ENCODE measurements at places on chromosomes 2 and 18.

DNA sequence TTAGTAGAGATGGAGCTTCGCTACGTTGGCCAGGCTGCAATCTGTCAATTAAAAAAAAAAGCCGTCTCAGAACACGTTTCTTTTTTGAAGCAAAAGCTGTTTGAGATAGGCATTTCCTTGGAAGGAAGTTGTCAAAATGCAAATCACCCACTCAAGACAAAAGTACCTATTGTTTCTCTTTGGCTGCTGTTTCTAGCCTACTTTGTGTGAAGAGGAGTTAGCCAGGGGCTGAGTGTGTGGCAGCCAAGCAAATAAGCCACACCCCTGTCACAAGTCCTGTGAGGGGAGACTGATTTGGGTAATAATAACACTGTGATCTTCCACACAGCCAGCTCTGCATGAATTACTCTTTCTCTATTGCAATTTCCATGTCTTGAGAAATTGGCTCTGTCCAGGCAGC is 47.4 kb upstream of the CDCA7 start:
- no peak for DNase-seq

DNA sequence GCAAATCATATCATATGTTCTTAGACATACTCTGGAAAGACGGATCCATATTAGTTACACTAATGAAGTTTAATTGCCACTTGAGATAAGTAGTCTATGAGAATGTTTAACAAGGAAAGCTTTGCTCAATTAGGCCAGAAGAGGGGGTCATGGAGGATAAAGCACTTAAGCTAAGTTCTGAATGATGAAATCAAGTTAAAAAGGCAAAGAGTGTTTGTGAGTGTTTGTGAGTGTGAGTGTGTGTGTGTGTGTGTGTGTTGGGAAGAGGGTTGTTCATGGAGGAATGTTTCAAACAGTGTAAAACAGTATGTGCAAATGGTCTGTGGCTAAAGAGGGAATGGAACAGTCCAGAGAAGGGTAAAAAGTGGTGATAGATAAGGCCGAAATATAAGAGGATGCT is 360.9 kb downstream of the ERBB4 start:
- no peak for DNase-seq

GRCh38 chr2:240988146-240988545 is 10.3 kb upstream of the SNED1 start:
- no peak for DNase-seq

- DNase-seq = no peak
Measured at GRCh38 chr2:167310442-167310841, 422.2 kb downstream of the XIRP2 start.

GRCh38 chr2:7738596-7738995 is 821.4 kb downstream of the RNF144A start:
- DNase-seq = no peak

- no peak for DNase-seq
Measured at GRCh38 chr2:143901185-143901842, 618.6 kb downstream of the ZEB2 start.

DNA sequence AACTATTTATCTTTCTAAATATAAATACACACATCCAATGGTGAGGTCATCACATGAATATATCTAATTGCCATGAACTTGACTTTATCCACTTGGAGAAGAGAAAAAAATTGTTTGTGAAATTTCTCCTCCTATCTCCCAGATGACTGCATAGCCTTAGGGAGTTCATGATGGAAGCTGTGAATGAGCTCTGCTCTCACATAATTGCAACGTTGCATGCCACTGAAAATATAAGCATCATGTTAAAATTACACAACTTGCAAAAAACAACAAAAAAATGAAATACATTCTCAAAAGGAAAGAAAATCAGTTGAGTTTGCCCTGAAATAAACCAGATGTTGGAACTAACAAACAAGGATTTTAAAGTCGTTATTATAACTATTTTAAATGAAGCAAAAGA is 50.6 kb upstream of the OSR1 start:
- no peak for DNase-seq

GRCh38 chr2:112848833-112849232 is 12.3 kb upstream of the IL1B start:
- DNase-seq = no peak

DNA sequence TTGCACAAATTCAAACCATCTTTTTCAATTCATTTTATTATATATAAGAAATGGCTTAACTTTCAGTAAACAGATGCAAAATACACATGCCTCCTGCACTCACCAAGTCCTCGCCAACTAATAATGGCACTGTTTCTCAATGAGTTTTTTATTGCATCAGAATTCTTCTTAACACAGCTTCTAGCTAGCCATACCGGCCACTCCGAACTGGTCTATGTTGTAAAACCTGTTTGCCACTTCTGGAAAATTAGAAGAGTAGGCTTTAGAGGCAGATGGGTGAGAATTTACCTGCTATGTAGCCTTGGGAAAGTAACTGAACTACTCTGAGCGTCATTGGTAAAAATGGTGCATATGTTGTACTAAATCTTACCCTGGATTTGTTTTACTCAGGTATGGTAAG is 100.6 kb upstream of the LHCGR start:
- DNase-seq = no peak

- DNase-seq = no peak
Measured at GRCh38 chr18:44537526-44537925, 143.2 kb upstream of the SETBP1 start.

DNA sequence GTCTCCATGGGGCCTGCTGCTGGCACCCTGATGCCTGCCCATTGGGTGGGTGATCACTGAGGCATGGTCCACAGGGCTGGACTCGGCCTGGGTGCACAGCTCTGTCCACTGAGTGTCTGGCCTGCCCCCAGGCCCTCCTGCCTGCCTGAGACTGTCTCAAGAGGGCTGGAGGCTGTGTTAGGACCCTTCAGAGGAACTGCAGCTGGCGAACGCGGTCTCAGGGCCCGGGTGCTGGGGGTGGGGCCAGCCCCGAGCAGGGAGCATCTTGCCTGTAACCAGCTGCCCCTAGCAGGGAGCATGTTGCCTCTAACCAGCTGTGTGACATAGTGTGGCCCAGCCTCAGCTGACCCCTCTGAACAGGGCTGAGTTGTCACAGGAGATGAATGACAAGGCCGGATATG is 50.0 kb downstream of the TWIST2 start:
- no peak for DNase-seq

- no peak for DNase-seq
Measured at GRCh38 chr2:42554392-42554791, 14.0 kb upstream of the MTA3 start.

DNA sequence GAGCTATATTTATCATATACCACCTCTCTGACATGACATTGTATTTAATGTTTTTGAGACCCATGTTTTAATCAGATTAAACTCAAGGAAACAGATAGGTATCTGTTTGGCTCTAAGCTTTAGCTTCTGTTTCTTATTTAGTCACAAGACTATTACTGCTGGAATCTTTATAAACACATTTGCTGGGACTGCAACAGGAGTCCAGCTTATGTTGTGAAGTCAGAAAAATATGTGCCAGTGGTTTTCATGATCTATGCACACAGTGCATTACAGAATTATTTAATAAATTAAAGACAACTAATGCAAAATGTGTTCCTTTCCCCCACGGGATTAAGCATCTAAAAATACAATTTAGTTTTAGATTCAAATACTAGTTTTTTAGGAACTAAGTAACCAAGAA is 338.9 kb downstream of the ZEB2 start:
- no peak for DNase-seq

- DNase-seq = no peak
Measured at GRCh38 chr2:238855299-238855698, 7.4 kb downstream of the TWIST2 start.

- DNase-seq = no peak
Measured at GRCh38 chr2:239298116-239298804, 102.6 kb downstream of the HDAC4 start.

GRCh38 chr2:34305587-34305986 is 706.5 kb upstream of the FAM98A start:
- no peak for DNase-seq

DNA sequence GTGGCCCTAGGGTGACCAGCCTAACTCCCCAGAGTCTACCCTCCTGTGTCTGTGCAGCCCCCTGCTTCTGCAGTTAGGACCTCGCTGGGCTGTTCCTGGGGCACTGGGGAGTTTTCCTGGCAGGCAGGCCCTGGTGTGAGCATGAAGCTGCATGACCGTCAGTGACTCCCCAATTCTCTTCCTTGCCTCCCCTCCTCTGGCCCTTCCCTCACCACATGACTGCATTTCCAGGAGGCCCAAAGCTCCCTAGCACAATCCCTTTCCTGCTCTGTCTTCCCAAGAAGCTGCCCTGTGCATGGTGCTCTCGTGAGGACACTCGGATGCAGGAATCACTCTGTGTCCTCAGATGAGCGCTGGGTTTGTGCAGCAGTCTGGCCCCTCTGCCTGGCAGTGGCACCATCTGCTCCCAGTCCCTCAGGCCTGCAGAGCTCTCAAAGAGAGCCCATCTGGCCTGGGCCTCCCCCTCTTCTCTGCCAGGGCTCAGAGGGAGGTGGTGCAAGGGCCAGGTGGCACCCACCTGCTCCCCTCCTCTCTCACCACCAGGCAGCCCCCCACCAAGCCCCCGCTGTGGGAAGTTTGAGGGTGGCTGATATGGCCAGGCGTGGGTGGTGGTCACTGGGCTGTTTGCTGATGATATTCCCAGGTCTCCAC is 125.6 kb upstream of the HS6ST1 start:
- no peak for DNase-seq

- DNase-seq = no peak
Measured at GRCh38 chr2:46136481-46136880, 160.7 kb upstream of the EPAS1 start.

- DNase-seq = no peak
Measured at GRCh38 chr2:64637931-64638330, 15.8 kb downstream of the SERTAD2 start.
